Caco-2 (cell line): ENCODE measurements at places on chromosomes 6 and 20.

GRCh38 chr6:138805016-138805765 lies 9.3 kb downstream of the ECT2L start:
- DNase-seq, result no peak

- DNase-seq, result no peak
These were observed 116.8 kb downstream of the RNASET2 start for GRCh38 chr6:166839569-166839968.

DNA sequence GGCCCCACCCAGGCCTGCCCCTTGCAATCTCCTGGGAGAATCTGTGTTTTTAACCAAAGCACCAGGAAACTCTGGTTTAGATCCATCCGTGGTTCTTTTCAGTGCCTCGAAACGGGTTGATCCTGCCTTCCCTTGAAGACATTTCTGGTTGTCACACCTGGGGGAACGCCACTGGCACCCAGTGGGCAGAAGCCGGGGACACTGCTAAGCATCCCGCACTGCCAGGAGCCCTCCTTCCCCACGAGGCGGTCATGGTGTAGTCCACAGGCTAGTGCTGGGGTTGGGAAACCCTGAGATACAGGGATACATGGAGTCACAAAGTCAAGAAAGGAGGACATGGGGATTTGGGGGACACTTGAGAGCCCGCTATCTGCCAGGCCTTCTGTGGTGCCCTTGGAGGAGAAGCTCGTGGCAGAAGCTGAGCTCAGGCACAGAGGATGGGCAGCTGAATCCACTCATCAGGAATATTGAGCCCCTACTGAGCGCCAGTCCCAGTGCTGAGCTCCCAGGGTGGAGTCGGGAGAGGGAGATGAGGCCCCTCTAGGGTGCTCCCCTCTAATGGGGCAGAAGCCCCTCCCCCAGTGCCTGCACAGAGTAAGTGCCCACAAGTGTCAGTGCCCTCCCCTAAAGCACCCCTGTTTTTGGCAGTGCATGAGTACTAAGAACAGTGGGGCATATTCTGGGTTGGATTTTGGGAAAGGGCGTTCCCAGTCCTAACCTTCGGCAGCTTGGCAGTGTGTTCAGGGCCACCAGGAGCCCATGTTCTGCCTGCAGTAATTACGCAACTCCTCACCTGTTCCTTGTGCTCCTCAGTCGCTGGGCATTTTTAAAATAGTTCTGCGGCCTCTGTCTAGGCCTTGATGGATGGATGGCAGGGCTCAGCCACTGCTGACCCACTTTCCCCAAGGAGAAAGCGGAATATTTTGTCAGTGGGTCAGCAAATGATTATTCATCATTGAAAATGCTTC lies 25.6 kb upstream of the PHACTR3 start:
- peak; percentile 28 for DNase-seq

DNA sequence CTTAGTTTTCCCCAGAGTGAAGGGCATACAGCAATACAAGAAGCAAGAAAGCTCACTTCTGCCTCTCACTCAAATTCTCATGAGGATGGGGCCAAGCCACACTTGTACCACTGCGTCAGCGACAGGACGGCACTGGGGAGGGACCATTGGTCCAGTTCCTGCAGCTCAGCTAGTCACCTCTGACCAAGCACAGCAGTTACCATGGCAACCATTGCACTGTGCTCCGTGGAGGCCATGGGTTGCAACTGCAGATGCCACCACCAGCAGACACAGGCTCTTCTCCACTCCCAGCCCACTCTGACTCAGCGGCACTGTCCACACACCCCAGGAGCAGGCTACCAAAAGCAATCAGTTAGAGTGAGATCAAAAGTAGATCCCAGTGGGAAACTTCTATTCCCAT lies 441.1 kb upstream of the ARID1B start:
- DNase-seq, result no peak

GRCh38 chr20:50635676-50636600 lies 55.4 kb downstream of the RIPOR3 start:
- DNase-seq, result peak; percentile 94

GRCh38 chr20:32885952-32886351 lies 27.2 kb downstream of the EFCAB8 start:
- DNase-seq, result no peak
